Neural progenitor cell (in vitro differentiated cells): ENCODE measurements at places on chromosomes 5 and 9. TPM values are rescaled to one million over a fixed set of nuclear protein-coding genes. Genes with fewer than 3 reads are reported as not detected.

The FKBP15 gene
- total RNA-seq, result 18.6 and 25.5 TPM in 2 replicates

The GTF3C4 gene
- total RNA-seq, result 26.4 and 31.4 TPM in 2 replicates

The CAMK2A gene
- total RNA-seq, result 0.09 and 0.28 TPM in 2 replicates

The ADGRD2 gene
- 0.13 and 0.43 TPM in 2 replicates for total RNA-seq

The CDKN2B-AS1 gene
- total RNA-seq, result not detected in 2 replicates

The IL3 gene
- total RNA-seq, result not detected in 2 replicates

The ANXA1 gene
- 0.47 and 1.1 TPM in 2 replicates for total RNA-seq

The YTHDC2 gene
- total RNA-seq, result 15.1 and 18.5 TPM in 2 replicates

The ENHO gene
- total RNA-seq, result 4.4 and 21.3 TPM in 2 replicates

The PAEP gene
- not detected in 2 replicates for total RNA-seq

DNA sequence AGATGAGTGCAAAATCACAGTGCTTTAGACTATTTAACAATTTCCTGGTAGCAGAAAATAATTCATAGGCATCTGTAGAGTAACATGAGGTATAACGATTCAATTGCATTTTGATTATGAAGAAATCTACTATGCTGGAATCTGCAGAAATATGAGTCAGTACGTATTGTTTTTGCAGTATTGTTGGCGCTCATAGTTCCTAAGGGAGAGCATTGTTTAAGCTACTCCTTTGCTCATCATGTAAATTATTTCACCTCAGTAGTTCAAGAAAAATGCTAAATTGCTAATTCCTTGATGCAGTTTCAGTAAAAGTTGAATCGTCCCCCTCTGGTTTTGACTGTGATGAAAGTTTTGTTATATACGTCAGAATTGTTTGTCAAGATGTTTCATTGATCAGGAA lies 458.4 kb downstream of the HINT1 start:
- DNase-seq, result no peak

GRCh38 chr5:154977409-154977808 lies 36.1 kb upstream of the KIF4B start:
- DNase-seq, result no peak

- no peak for DNase-seq
Observed at GRCh38 chr9:133635098-133635497, 1.1 kb upstream of the DBH start.

DNA sequence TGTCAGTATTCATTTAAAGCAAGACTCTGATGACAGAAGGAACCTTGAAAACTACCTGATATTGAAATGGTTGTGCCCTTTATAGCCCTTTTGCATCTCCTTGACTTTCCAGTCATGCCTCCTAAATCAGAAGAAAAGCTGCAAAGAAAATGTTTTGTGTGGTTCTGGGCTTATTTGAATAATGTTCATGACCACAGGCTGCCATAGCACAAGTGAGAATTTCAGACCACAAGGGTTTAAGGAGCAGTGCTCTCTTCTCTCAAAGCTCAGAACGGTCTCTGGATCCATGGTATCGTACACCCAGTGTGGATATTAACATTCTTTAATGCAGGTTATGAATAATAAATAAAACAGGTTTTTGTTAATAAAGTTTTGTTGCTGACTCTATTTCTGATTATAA lies 54.2 kb downstream of the GPR107 start:
- DNase-seq, result no peak

- no peak for DNase-seq
Observed at GRCh38 chr5:39284552-39284951, 65.2 kb upstream of the FYB1 start.

GRCh38 chr9:133205996-133206931 lies 2.8 kb downstream of the OBP2B start:
- DNase-seq, result no peak

DNA sequence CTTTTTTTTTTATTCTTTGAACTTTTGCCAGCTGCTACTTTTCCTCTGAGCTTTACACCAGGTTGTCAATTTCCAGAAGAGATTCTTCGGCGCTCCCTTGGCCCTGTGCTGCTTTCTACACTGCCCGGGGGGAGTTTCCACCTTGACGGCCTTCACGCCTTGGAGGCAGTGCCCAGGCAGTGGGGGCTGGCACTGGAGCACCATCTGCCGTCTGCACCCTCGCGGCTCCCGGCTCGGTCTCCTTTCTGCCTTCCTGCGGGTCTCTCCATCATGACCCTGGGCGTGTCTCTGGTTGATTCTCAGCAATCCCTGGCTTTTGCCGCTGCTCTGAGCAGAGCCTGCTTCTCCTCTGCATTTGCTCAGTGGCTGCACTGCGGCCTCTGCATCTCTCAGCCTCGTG lies 2.9 kb downstream of the SLC6A18 start:
- no peak for DNase-seq

DNA sequence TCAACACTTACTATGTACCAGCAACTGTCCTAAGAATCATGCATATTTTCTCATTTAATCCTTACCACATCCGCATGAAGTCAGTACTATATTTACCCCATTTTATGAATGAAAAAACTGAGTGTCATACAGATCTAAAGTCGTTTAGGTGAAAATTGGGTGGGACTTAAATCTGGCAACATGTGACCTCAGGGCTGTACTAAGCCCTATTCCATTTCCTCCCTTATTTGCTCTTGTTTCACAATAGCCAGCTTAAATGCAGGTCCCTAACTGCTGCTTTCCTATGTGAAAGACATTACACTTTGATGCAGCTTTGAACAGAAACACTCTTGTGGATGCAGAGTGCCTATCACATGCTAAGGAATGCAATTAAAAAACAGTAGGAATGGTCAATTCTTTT lies 2.5 kb upstream of the RAB14 start:
- no peak for DNase-seq

- DNase-seq, result no peak
Observed at GRCh38 chr5:115298811-115299210, 2.4 kb upstream of the CCDC112 start.

DNA sequence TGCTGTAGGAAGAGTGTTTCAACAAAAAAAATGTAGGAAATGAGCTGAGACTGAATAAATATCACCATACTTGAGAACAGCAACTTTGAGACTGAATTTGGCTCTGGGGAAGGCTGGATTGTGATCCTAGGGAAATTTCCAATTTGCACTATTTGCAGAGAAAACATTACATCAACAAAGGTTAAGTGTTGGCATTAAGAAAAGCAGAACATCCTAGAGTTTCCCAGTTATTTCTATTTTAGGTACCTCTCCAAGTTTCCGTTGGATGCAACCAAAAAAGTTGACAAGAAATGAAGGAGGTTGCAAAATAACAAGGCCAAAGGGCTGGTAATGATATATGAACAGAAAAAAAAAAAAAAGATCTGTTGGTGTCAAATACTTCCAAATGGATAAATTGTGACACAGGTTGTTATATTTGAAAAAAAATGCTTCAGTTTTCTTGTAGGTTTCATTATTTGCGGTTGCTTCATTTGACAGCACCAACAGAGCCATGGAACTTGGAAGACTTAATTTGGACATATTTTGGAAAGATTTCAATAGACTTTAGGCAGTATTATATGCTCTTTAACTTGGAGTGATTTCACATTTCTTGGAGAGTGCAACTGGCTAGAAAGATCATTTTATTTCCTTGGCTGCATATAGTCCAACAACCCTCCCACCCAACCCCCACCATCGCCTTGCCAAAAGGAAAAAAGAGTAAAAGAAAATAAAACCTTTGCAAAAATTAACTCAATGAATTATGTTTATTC lies 230.8 kb downstream of the ZNF608 start:
- DNase-seq, result no peak

- peak; percentile 81 for DNase-seq
Observed at GRCh38 chr5:153658606-153659005, 168.1 kb downstream of the GRIA1 start.

DNA sequence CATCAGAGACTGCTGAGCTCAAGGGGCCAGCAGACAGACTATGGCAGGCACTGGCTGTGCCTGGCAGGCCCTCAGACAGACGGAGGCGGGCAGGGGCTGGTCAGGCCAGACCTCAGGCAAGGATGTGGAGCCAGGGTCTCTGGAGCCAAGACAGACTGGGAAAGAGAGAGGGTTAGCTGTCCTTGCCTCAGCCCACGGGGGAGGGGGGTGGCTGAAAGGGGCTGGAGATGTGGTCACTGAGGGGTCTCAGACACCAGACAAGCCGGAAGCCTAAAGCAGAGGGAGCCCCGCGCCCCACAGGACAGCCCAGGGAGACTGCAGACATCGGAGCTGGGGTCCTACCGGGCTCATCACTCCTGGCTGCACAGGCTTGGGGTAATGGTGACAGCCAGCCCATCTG lies 141.2 kb upstream of the FOXD4L5 start:
- no peak for DNase-seq

- no peak for DNase-seq
Observed at GRCh38 chr9:75418518-75418917, 330.2 kb downstream of the OSTF1 start.

DNA sequence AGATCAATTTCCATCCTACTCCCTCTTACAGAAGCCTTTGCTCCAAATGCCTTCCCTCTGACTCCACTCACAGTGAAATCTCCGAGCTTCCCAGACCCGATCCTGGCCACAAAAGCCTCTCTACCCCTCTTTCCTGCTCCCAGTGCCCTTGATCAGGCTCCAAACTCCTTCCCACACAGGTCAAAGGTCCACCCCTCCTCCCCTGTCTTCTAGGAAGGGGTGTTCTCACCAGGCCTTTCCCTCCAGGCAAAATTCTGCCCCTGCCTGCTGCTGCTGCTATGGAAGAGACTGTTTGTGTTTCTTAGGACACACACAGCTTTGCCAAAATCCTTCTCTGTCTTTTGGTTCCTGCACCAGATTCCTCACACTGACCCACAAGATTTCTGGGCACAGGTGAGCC lies 85.8 kb upstream of the ALDH1A1 start:
- DNase-seq, result no peak

DNA sequence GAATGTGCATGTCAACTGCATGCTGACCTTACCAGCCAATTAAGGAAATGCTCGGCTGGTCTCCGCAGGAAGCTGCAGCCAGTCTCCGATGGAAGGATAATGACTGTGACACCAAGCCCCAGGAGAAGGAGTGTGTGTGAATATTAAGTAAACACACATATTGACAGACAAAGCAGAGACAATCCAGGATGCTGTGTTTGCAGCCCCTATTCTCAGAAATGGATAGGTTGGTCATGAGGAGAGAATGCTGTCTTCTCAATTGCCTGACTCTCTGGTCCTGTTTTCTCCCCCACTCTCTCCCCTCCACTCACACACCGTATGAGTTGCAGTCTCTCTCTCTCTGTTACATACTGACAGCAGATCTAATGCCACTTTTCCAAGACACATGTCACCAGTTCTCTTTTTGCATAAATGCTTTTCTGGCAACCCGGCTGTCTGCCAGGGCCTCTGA lies 85.7 kb downstream of the EPB41L4A start:
- peak; percentile 29 for DNase-seq

- no peak for DNase-seq
Observed at GRCh38 chr9:2771661-2772060, 54.4 kb downstream of the KCNV2 start.

DNA sequence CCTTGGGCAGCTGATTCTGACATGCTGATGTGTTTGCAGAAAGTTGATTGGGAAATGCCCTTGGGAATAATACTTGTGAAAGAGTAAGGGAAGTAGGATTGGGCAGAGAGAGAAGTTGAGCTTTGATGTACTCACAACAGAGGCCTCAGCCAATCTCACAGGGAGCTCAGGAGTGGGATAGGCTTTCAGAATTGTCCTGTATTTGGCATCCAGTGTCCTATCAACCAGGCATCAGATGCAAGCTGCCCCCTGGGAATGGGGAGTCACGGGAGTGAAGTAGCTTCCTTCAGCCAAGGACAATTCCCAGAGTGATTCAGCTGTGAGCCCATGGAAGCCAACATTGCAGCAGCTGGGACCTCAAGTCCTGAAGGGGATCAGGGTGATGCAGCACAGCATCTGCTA lies 39.6 kb downstream of the DMAC1 start:
- DNase-seq, result no peak

DNA sequence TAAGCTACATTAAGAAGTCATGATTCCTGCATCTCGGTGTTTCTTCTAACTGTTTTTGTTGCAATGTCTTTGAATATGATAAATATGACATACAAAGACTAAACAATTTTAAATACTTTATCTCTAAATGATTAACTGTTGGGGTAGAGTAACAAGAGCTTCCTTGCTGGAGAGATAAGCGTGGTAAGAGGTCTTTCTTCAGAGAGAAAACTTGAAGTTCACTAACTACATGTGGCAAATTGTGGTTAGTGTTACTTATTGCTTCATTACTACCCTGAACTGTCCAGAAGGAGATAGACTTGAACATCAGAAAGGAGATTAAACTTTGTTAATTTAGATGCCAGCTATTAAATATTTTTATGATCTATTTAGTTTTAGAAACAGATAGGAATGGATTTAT lies 7.0 kb upstream of the ARSB start:
- DNase-seq, result no peak

GRCh38 chr9:14061936-14062585 lies 251.9 kb downstream of the NFIB start:
- no peak for DNase-seq

GRCh38 chr9:108851138-108851537 lies 4.6 kb downstream of the ACTL7B start:
- DNase-seq, result no peak

DNA sequence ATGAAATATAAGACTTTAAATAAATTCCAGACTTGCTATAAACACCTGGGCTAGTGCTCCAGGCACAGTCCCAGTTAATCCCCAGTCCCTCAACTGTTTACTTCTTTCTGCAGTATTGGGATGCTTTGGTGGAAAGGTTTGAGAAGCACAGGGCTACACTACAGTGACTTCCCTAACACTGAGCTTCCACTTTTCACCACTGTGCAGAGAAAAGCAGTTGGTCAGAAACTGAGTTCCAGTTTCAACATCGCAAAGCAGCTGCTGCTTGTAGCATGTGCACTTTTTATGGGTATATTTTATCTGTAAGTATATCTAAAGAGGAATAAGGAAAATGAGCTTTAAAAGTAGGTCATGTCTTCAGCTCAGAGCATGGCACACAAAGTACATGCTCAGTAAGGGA lies 339.7 kb downstream of the NTRK2 start:
- DNase-seq, result no peak

DNA sequence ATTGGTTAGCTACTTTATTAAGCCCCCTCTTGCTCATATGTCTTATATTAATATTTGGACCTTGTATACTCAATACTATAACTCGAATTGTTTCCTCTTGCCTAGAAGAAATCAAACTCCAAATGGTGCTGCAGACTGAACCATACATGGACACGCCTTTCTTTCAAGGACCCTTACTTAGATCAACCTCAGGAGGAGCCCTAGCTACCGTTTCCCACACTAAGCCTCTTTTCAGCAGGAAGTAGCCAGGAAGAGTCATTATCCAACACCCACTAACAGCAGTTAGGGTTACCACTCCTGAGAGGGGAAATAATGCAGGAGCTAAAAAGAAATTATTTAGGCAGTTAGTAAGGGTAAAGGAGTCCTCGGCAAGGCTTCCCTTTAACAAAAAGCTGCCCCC lies 243.8 kb upstream of the PUM3 start:
- DNase-seq, result no peak

GRCh38 chr9:26057050-26057449 lies 378.8 kb upstream of the TUSC1 start:
- no peak for DNase-seq
